ENCODE measurements at places on chromosomes 16 and 17.

DNA sequence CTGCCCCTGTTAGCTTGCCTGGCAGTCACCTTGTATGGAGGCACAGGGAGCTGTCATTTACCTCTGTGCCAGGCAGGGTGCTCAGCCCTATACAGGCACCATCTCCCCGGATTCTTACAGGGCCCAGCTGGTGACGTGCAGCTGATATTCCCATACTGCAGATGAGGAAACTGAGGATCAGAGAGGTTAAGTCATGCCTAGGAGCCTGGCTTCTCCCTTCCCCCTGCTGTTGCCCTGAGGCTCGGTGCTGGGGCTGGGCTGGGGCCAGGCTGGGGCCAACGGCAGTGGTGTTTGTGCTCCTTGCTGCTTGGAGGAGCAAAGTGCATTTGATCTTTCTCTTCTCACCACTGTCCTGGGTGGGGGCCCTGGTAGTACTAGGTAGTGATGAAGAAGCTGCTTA lies 54.7 kb upstream of the IL34 start:
- DNase-seq: no peak

- no peak for DNase-seq
Measured at GRCh38 chr16:5001571-5001970, 32.2 kb downstream of the NAGPA start.

DNA sequence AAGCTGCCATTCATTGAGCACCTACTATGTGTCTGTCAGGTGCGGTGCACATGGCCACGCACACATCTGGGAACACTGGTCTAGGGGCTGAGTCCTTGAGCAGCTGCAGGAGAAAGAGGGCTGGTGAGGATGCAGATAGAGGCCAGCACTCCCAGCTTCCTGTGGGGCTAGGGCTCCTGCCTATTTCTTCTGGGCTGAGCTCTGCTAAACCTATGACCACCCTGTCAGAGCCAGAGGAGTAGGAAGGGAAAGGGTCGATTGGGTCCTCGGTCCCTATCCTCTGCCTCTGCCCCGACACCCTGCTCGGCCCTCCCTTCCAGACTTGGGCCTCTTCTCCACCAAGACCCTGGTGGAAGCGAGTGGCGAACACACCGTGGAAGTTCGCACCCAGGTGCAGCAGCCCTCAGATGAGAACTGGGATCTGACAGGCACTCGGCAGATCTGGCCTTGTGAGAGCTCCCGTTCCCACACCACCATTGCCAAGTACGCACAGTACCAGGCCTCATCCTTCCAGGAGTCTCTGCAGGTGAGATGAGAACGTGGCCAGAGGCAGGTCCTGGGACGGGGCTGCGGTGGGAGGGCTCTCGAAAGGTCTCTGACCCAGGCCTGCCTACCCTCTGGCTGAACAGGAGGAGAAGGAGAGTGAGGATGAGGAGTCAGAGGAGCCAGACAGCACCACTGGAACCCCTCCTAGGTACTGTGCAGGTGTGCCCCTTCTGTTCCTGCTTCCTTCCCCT lies 4.0 kb upstream of the TMEM88 start:
- DNase-seq: no peak

DNA sequence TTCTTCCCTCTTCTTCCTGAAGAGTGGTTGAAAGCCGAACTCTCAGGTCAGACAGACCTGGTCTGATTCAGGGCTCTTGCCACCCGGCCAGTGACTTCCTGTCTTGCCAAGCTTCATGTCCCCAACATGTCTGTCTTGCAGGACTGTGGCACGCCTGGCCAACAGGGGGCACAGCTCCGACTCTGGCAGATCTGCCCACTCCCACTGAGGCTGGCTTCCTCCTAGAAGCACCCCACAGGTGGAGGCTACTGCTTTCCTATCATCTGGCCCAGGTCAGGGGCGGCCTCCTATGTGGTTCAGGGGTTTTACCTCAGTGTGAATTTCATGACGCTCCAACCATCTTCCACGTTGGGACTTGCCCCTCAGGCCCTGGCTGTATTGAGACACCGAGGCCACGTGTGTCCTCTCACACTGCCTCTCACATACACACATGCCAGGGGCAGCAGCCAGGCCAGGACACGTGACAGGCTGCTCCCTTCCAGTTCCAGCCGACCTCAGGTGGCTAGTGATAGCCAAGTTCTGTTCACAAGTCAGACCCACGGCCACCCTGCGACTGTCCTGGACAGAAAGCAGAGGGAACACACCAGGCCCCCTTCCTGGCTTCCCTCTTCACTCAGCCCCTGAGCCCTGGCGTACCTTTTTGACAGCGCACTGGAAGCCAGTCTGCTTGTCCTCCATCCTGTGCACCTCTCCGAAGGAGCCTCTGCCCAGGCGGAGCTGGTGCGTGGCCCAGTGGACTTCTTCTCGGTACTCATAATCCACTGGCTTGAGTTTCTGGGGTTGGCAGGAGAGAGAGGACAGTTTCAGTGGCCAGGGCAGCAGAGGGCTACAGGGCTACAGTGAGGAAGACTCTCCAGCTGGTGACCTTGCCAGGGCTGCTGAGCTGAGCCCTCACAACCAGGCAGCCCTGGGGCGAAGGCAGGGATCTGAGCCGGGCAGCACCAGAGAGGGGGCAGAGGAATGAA lies 22.6 kb upstream of the SPATA32 start:
- DNase-seq: no peak

DNA sequence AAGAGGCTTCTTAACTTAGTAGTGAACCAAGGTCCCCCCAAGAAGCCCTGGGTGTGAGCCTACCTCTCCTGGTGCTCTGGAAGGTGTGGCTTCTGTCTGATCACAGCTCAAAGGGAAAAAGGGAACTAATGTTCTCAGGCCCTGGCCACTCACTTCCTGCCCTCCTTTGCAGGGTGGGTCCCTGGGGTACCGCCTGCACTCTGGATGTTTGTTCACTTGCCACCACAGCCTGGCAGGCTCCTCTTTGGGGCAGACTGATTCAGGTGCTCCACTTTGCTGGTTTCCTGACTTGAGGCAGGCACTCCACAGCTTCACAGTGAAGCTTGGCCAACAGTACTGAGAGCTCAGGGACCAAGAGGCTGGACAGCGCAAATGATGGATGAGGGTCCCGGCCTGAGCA lies 5.9 kb upstream of the MYO15A start:
- no peak for DNase-seq

- DNase-seq: no peak
Measured at GRCh38 chr16:5851393-5851982, 753.9 kb upstream of the EEF2KMT start.

GRCh38 chr16:86747761-86748160 lies 169.4 kb downstream of the FOXL1 start:
- no peak for DNase-seq

- no peak for DNase-seq
Measured at GRCh38 chr17:76793775-76794174, 55.9 kb downstream of the MFSD11 start.

DNA sequence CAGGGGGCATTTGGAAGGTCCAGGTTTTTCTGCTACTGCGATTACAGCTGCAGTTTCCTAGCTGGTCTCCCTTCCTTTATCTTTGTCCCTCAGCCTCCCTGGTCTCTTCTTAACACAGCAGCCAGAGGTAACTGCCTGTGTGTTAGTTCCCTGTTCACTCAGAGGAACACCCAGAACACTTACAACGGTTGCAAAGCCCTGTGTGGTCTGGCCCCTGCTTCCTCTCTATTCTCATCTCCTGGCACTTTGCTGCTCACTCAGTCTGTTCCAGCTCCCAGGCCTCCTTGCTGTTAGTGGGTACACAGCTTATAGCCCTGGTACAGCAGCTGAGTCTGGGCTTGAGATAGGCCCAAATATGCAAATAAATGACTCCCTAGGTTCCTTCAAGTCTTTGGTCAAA lies 16.4 kb downstream of the NTN1 start:
- DNase-seq: no peak

DNA sequence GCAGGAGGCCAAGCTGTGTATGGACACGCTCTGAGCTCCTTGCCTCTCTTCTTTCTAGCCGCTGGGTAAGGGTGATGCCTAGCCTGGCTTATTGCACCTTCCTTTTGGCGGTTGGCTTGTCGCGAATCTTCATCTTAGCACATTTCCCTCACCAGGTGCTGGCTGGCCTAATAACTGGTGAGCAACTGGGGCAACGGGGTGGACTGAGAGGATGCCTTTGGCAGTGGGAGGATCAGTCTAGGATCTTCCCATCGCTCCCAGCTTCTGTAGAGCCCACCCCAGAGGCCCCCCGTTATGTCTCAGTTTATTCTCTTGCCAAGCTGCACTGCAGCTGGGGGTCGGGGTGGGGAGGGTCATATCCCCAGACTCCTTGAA lies 4.4 kb downstream of the G6PC3 start:
- DNase-seq: no peak

Measured in cardiac muscle cell (in vitro differentiated cells and primary cell).